Daoy (cell line): ENCODE measurements at places on chromosomes 11 and 22. TPM values are rescaled to one million over a fixed set of nuclear protein-coding genes. Genes with fewer than 3 reads are reported as not detected.

- peak; percentile 72 for DNase-seq
Observed at GRCh38 chr22:45007391-45008185, 2.2 kb downstream of the PHF21B start.

DNA sequence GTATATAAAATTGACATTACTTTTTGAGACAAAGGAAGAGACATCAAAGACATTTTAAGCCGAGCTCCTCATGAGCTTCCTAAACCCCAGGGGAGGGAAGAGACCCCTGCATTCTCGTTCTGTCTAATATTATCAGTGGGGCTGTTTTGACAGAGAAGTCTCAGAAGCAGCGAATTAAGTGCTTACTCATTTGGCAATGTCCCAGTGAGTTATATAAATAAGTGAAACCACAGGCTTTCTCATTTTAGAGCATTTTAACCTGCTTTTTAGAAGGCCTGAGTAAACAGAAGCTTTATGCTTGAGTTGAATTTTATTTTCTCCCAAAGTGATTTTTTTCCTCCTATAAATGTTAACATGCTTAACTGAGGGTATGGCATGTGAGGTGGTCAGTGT is 23.2 kb upstream of the C1QTNF4 start:
- DNase-seq, result no peak

DNA sequence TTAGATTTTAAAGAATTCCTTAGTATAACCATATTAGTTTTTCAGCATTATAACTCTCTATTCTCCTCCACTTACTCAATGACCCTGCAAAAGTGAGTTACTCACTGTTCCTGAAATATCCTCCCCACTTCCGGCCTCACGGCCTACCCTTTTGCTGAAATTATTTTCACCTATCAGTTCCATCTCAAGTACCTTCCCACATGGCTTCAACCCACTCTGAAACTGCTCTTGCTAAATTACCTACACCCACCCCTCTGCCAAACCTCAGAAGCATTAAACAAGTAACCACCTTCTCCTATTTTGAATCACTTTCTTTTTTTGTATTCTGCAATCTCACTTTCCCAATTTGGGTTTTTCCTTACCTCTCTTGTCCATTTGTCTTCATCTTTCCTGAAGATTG is 37.7 kb downstream of the OR5P2 start:
- peak; percentile 4 for DNase-seq

- no peak for DNase-seq
Observed at GRCh38 chr11:60852982-60853950, 2.5 kb downstream of the PTGDR2 start.

GRCh38 chr11:113446112-113446511 is 29.1 kb downstream of the DRD2 start:
- DNase-seq, result peak; percentile 48

DNA sequence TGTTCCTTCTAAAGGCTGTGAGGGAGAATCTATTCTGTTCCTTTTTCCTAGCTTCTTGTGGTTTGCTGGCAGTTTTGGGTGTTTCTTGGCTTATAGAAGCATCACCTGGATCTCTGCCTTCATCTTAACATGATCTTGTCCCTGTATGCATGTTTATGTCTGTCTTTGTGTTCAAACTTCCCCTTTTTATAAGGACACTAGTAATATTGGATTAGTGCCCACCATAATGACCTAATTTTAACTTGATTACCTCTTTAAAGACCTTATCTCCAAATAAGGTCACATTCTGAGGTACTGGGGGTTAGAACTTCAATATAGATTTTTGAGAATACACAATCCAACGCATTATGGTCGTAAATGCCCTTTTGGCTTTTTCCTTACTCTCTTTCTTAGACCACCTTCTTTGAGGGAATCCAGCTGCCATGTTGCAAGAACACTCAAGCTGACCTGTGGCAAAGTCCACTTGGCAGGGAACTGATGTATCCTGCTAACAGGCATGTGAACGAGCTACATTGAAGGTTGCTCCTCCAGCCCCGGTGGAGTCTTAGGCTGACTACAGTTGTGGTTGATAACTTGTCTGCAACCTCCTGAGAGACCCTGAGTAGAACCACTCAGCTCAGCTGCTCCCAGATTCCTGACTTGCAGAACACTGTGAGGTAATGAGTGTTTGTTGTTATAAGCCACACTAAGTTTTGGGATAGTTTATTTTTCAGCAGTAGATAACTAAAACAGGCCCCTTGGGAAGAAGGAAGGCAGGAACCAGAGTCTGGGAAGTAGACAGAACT is 127.1 kb upstream of the OR9Q1 start:
- no peak for DNase-seq

DNA sequence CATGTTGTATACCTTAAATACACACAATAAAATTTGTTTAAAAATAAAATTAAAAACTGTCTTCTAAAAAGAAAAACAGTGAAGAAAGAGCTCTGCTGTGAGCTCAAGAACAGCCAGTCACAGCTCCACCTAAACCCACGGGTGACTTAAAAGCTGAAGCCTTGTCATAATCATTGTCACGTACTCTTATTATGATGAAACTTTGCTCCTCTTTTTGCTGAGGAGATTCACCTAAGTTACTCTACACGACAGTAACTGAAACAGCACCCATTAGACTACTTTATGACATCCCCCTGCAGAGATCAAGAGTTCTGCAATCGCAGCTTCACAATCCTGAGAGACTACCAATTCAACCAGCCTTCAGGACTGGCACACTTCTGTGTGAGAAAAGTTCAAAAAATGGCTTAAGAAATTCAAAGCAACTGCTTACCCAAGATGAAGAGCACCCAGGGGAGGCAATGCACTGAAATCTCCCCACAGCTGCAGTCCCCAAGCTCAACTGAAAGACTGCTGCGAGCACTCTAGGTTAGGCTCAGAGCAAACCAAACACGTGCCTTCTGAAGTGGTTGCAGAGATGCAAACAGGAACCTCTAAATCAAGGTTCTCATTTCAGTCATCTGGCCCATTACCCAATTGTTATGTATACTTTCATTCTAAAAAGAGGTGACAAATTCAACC is at the start of gene JAML:
Gene JAML, minus strand, starts transcription at position 501 of the 678 bp plus-strand sequence. CDS start 10,145 bp downstream, outside the sequence.
- no peak for DNase-seq

- DNase-seq, result no peak
Observed at GRCh38 chr11:118380571-118380970, 20.8 kb upstream of the ATP5MG start.

DNA sequence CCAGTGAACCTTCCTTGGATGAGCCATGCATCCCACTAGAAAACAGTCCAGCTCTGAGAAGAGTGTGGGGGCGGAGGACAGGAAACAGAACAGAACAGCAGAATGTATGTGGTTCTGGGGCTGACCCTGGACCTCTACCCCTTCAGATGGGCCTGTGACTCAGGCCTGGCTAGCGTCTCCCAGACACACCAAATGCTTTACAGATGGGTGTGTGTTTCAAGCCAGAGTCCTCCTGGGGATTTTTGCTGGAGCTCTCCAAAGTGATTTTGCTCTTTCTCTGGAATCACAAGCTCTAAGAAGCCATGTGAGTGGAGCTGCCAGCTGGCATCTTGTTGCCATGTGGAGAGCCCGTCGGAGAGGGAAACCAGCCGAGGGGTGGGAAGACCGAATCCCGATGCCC is 13.2 kb upstream of the C1QTNF4 start:
- DNase-seq, result peak; percentile 66

The MB gene
- total RNA-seq, result 1.2 and 2.3 TPM in 2 replicates

The OR52I1 gene
- not detected in 2 replicates for total RNA-seq

The LMNTD2 gene
- 0.23 and 0.54 TPM in 2 replicates for total RNA-seq

The PLEKHA7 gene
- 8.9 and 10.2 TPM in 2 replicates for total RNA-seq
